Tibial nerve (tissue), 4 donors: ENCODE measurements at places on chromosomes 4 and X. TPM values are rescaled to one million over a fixed set of nuclear protein-coding genes. Genes with fewer than 3 reads are reported as not detected.

DNA sequence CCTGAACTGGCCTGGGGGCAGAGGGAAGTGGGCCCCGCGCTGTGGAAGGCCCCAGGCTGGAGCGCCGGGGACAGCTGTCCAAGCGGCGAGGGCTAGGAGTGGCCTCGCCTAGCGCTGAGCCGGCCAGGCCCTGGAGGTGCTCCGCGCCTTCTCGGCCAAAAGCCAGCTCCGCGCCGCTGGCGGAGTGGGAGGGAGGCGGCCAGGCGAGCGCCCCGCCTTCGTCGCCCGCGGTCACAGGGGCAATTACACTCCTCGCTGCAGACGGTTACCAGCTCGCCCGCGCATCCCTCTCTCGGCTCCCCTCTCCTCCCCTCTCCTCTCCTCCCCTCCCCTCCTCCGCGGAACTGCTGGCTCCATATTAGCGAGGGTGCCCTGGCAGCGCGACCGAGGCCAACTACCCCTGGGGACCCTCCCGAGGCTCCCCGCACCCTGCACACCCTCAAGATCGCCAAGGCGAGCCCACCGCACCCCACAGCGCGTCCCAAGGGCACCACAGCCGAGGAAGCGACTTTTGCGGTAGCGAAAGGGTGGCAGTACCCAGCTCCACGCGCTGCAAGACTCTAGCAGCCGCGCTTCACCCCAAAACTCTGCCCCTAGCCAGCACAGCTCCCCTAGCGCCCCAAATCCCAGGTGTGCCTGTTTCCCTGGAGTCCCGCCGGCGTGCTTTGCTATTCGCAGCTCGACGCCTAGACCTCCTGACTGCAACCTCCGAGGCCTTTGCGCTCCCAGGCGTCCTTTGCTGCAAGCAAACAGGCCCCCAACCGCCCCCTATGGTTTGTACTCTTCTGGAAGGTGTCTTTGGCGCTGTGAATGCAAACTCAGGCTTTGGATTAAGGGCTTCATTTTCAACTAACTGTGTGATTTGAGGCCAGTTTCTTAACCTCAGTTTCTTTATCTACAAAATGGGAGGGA lies 91.4 kb downstream of the BCOR start:
- H3K4me3 ChIP-seq: no peak overlapping the region
- no peaks in the 10 kb centered on the region for H3K36me3 ChIP-seq
- no peaks in the 10 kb centered on the region for H3K27me3 ChIP-seq
- peak overlapping the region; percentile 28 for H3K27ac ChIP-seq

- no peak for DNase-seq
- no peaks in the 10 kb centered on the region for H3K4me1 ChIP-seq
- no peak overlapping the region for H3K4me3 ChIP-seq
- H3K27me3 ChIP-seq: no peaks in the 10 kb centered on the region
- H3K27ac ChIP-seq: no peak overlapping the region
- no peaks in the 10 kb centered on the region for H3K36me3 ChIP-seq
Measured at GRCh38 chr4:83356899-83357661, 22.4 kb upstream of the HPSE start.

GRCh38 chr4:36292556-36293188 lies 11.3 kb downstream of the DTHD1 start:
- DNase-seq: no peak
- no peak overlapping the region for H3K27ac ChIP-seq
- H3K27me3 ChIP-seq: no peaks in the 10 kb centered on the region
- H3K4me1 ChIP-seq: no peaks in the 10 kb centered on the region
- no peak overlapping the region for H3K4me3 ChIP-seq

GRCh38 chr4:13970349-13970748 lies 342.8 kb upstream of the BOD1L1 start:
- DNase-seq: no peak
- no peaks in the 10 kb centered on the region for H3K27me3 ChIP-seq
- no peak overlapping the region for H3K27ac ChIP-seq
- H3K4me3 ChIP-seq: no peak overlapping the region
- no peaks in the 10 kb centered on the region for H3K4me1 ChIP-seq

DNA sequence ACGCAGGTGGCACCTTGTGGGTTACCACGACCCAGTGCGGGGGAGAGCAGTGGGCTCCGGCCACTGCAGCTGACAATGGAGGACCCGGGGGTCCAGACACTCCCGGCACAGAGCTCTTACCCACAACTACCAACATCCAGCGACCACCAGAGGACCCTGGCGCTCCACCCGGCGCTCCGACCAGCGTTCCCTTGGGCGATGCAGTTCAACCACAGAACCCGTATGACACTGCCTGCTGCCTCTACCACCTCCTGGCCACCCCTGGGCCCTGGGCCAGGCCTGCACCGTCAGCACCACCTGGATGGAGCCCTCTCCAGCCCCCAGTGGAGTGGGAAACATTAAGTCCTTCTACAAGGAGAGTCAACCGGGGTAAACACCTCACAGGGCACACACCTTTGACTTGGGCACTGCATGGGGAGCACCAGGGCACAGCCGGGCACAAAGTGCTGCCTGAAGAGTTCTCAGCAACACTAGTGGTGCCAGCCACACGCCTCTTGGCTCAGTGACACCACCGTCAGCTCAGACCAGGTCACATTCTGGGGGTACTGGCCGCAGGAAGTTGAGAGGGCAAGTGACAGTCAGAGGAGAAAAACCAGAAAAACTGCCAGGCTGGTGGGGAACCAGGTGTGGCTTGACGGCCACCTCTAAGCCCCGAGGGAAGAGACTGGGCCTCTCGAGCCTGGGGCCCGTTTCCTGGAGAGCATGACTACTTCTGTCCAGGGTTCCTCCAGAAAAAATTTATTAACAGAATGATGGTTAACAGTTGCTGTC lies 2.6 kb downstream of the CTBP1 start:
- no peaks in the 10 kb centered on the region for H3K36me3 ChIP-seq
- no peak for DNase-seq
- H3K27me3 ChIP-seq: no peaks in the 10 kb centered on the region
- H3K4me1 ChIP-seq: peaks cover 5% of the 10 kb centered on the region
- H3K4me3 ChIP-seq: no peak overlapping the region

- no peak overlapping the region for H3K4me3 ChIP-seq
- no peaks in the 10 kb centered on the region for H3K36me3 ChIP-seq
- H3K27ac ChIP-seq: no peak overlapping the region
- no peaks in the 10 kb centered on the region for H3K27me3 ChIP-seq
- H3K4me1 ChIP-seq: no peaks in the 10 kb centered on the region
- DNase-seq: no peak
Measured at GRCh38 chr4:92104506-92104905, 199.3 kb upstream of the GRID2 start.

- no peaks in the 10 kb centered on the region for H3K36me3 ChIP-seq
- H3K27ac ChIP-seq: no peak overlapping the region
- H3K27me3 ChIP-seq: no peaks in the 10 kb centered on the region
- H3K4me3 ChIP-seq: no peak overlapping the region
Measured at GRCh38 chr4:126647756-126648397, 984.9 kb upstream of the INTU start.

GRCh38 chrX:28022371-28022770 lies 41.1 kb upstream of the DCAF8L1 start:
- no peak overlapping the region for H3K27ac ChIP-seq
- H3K4me1 ChIP-seq: no peaks in the 10 kb centered on the region
- DNase-seq: no peak
- no peaks in the 10 kb centered on the region for H3K27me3 ChIP-seq

DNA sequence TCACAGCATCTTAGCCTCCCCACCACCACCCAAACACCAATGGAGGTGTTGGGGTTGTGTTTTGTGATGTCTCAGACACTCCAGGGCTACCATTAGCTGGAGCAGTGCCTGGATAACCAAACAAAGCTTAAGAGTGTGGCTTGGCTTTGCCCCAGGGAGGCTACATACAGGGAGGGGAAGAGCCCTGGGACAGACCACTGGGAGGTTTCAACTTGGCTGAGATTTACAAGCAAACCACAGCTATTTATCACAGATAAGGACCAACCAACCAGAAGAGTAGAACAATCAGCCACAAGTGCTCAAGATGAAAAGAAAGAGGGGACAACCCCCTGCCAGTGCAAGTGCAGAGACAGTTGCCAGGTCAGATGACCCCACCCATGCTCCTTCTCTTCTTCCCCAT lies 24.1 kb downstream of the SOX3 start:
- no peak overlapping the region for H3K4me3 ChIP-seq
- no peaks in the 10 kb centered on the region for H3K36me3 ChIP-seq
- no peaks in the 10 kb centered on the region for H3K4me1 ChIP-seq
- no peak overlapping the region for H3K27ac ChIP-seq
- no peaks in the 10 kb centered on the region for H3K27me3 ChIP-seq

DNA sequence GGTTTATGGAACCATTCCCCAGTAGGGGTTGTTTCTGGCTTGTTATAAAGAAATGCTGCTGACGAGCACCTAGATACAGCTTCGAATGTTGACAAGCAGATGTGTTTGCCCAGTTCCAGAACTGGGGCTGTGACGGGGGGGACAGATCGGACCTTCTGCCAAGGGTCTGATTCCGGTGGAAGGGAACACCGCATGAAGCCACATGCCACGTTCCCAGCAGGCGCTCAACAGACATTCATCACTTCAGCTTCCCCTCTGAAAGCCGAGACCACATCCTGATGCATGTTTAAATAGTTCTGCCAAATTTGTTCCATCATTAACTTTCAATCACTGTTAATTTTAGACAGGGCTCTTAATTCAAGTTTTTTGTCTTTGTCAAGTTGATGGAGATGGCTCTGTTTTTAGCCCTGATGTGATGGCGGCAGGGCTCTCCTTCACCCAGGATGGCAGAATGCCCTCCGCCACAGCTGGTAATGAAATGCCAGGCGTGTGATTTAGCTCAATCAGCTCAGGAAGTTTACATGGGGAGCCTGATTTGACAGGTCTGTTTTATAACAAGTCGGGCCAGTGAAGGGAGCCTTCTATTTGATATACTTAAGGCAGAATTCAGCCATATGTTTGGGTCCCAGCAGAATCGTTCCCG lies 57.4 kb downstream of the PSAPL1 start:
- no peaks in the 10 kb centered on the region for H3K4me1 ChIP-seq
- no peaks in the 10 kb centered on the region for H3K36me3 ChIP-seq
- no peaks in the 10 kb centered on the region for H3K27me3 ChIP-seq
- H3K4me3 ChIP-seq: no peak overlapping the region
- no peak overlapping the region for H3K27ac ChIP-seq

DNA sequence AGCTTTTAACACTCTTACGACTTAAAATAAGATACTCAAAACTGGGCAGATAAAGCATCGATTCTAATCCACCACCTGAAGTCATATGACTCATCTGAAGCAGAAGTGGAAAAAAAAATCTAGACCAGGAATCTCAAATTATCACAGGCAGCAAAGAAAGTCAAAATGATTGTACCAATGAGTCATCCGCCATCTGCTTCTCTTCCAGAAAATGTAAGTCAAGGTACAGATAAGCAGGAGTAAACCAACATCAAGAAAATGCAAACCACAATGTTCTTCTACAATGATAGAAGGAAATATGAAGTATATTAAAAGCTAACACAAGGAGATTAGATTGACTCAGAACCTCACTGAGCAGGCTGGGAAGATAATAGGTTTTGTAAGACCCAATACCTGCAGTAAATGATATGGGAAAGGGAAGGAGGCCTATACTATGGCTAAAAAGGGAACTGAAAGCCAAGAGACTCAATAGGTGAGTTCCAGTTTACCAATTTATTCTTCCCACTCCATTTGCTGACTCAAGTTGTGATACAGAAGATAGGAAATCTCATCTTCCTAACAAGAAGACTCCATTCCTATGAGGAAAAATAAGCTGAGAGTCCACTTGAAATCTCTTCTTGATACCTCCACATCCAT lies 88.4 kb upstream of the TET2 start:
- no peaks in the 10 kb centered on the region for H3K27me3 ChIP-seq
- H3K27ac ChIP-seq: no peak overlapping the region
- no peaks in the 10 kb centered on the region for H3K4me1 ChIP-seq
- no peak overlapping the region for H3K4me3 ChIP-seq

DNA sequence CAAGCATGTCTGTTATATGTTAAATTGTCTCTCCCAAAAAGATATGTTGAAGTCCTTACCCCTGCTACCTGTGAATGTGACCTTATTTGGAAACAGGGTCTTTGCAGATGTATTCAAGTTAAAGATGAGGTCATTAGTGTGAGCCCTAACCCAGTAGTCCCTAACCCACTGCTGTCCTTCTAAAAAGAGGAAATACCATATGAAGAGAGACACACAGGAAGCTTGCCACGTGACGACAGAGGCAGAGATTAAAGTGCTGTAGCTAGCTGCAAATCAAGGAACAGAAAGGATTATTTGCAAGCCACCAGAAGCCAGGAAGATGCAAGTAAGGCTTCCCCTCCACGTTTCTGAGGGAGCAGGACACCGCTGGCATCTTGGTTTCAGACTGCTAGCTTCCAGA lies 150.1 kb downstream of the HNRNPD start:
- no peaks in the 10 kb centered on the region for H3K4me1 ChIP-seq
- H3K27me3 ChIP-seq: no peaks in the 10 kb centered on the region

DNA sequence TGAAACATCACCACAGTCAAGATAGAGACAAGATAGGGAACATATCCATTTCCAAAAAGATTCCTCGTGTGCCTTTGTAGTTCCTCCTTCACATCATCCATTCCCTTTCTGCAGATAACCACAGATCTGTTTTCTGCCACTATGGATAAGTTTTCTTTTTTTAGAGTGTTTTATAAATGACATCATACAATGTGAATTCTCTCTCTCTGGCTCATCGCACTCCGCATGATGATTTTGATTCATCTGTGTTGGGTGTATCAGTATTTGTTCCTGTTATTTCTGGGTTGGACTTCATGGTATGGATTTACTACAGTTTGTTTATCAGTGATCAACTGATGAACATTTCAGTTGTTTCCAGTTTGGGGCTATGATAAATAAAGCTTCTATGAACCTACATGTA lies 23.2 kb upstream of the ANXA3 start:
- no peaks in the 10 kb centered on the region for H3K27me3 ChIP-seq
- DNase-seq: no peak
- H3K27ac ChIP-seq: no peak overlapping the region
- no peaks in the 10 kb centered on the region for H3K36me3 ChIP-seq

GRCh38 chr4:38684271-38684670 lies 20.3 kb downstream of the KLF3 start:
- H3K36me3 ChIP-seq: peaks cover 31% of the 10 kb centered on the region
- DNase-seq: no peak
- no peak overlapping the region for H3K27ac ChIP-seq
- peaks cover 97% of the 10 kb centered on the region for H3K4me1 ChIP-seq

Gene MXRA5
- 0.22 TPM for total RNA-seq

Gene ITM2A
- 152 TPM for total RNA-seq

Gene GPC4
- total RNA-seq: 23.7 TPM

Gene TCEAL9
- 49.2 TPM for total RNA-seq

Gene AP1S2
- total RNA-seq: 94.1 TPM

Gene CTAG2
- total RNA-seq: not detected

Gene MAGED4B
- total RNA-seq: 7.8 TPM

Gene HGFAC
- not detected for total RNA-seq

Gene UGT2B11
- total RNA-seq: not detected

Gene RASL11B
- 2.4 TPM for total RNA-seq
